ENCODE measurements at places on chromosomes 16 and 17.

DNA sequence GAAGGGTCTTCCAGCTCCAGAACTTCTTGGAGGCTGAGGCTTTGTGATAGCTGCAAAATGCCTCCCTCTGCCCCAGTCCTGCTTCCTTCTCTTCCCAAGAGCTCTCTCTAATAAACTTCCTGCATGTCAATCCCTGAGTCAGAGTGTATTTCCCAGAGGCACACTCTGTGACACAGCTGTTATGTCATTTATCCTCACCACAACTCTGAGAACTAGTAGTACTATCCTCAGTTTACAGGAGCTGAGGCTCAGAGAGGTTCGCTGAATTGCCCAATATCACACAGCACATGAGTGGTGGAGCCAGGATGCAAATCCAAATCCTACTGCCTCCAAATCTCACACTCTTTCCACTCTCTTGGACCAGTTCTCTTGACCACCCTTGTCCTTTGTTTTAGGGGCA lies 20.0 kb downstream of the UNC45B start:
- no peak for DNase-seq

- DNase-seq: no peak
Observed at GRCh38 chr17:34665150-34665806, 85.9 kb downstream of the TMEM132E start.

DNA sequence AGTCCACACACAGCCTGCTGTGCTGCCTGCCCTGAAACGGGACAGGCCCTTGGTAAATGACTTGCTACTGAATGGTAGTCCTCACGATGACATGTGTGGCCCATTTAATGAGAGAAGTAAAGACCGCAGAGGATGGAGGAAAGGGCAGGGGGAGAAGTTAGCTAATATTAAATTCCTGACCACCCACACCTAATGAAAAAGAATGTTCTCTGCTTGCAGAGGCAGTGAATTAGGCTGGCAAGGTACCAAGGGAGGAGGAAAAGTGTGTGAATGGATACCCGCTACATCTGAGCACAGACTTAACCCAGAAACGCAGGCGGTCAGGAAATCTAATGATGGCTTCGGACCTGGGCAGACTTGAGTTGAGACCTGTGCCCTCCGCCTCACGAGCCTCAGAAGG lies 141.2 kb downstream of the PRKCA start:
- DNase-seq: no peak

- DNase-seq: no peak
Observed at GRCh38 chr17:15947271-15947670, 2.3 kb downstream of the ADORA2B start.

- no peak for DNase-seq
Observed at GRCh38 chr16:4839942-4840341, 7.1 kb downstream of the GLYR1 start.

GRCh38 chr16:69662901-69663300 lies 63.5 kb downstream of the NQO1 start:
- DNase-seq: no peak

- no peak for DNase-seq
Observed at GRCh38 chr16:72240466-72240865, 68.5 kb upstream of the PMFBP1 start.

GRCh38 chr16:83819361-83819760 lies 11.6 kb downstream of the HSBP1 start:
- DNase-seq: no peak

- no peak for DNase-seq
Observed at GRCh38 chr17:82324566-82325285, 7.3 kb upstream of the CD7 start.

- DNase-seq: peak; percentile 70
Observed at GRCh38 chr16:4935241-4935855, 1.6 kb downstream of the PPL start.
